Activated CD8-positive, alpha-beta memory T cell treated with anti-CD3 and anti-CD28 coated beads, Interleukin-2, amount 10 ng/mL, durations not matched to agents 7 days and 5 days (primary cell): ENCODE measurements at places on chromosomes 7 and 10. TPM values are rescaled to one million over a fixed set of nuclear protein-coding genes. Genes with fewer than 3 reads are reported as not detected.

The C10orf67 gene
- 0.07 TPM for total RNA-seq

The PHKG1 gene
- total RNA-seq = 1.8 TPM

The ACTR3C gene
- total RNA-seq = 4.0 TPM

The MAGI2 gene
- 0.19 TPM for total RNA-seq

The NUTM2A gene
- 0.49 TPM for total RNA-seq
